ENCODE measurements at places on chromosomes 4 and X.
A peak's percentile ranks its signal among the peaks of the same experiment; 100 is the strongest.

DNA sequence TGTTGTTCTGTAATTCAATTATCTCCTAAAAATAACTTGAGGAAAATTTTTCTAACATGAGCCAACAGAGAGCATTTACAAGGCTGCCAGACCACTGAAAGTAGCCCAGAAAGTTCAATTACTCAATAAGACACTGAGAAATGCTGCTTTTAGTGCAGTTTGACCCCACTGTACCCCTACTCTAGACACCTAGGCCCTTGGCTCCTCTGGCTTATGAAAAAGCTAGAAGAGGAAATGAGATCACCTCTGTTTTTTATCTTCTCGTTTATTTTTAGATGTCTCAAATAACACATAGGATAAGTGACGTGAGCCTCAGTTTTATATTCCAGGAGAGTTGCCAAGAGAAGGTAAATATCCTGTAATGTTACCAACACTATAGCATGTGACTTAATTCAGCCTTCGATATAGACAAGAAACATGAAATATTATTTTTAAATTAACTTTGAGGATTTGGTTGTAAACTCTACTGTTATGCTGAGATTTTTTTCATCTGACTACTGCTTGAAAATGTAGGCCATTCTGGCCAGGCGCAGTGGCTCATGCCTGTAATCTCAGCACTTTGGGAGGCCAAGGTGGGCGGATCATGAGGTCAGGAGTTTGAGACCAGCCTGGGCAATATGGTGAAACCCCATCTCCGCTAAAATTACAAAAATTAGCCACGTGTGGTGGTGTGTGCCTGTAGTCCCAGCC lies 24.4 kb downstream of the TNIP3 start:
- DNase-seq = no peak

DNA sequence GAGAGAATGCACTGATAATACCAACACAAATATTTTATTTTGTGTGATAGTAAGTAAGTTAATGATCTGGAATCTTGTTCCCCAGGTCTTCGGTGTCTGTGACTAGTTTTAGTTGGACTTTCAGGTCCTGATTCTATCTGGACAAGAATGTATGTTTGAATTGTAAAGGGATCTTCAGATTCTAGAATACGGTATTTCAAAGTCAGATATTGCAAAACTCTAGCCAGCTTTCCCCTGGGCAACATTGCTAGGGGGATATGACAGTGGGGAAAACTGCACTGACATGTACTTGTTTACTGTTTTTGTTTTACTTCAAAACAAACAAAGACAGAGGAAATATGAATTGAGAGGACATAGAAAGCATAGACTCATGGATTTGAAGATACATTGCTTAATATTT lies 489.0 kb downstream of the FAM133A start:
- no peak for DNase-seq

DNA sequence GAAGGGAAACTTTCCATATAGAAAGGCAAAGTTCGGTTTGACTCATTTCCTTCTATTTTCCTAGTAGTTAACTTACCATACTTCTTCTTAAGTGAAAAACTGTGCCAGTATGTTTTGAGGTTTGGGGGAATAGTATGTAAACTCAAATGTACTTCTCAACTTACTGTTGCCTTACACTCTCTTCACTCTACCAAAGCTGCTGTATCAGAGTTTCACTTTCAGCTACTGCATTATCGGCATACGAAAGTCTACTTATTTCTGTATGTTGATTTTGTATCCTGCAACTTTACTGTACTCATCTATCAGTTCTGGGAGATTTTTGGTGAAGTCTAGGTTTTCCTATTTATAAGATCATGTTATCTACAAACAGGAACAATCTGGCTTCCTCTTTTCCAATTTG lies 932.7 kb downstream of the FAT4 start:
- DNase-seq = no peak

GRCh38 chrX:148588649-148589310 lies 88.4 kb downstream of the AFF2 start:
- no peak for DNase-seq

DNA sequence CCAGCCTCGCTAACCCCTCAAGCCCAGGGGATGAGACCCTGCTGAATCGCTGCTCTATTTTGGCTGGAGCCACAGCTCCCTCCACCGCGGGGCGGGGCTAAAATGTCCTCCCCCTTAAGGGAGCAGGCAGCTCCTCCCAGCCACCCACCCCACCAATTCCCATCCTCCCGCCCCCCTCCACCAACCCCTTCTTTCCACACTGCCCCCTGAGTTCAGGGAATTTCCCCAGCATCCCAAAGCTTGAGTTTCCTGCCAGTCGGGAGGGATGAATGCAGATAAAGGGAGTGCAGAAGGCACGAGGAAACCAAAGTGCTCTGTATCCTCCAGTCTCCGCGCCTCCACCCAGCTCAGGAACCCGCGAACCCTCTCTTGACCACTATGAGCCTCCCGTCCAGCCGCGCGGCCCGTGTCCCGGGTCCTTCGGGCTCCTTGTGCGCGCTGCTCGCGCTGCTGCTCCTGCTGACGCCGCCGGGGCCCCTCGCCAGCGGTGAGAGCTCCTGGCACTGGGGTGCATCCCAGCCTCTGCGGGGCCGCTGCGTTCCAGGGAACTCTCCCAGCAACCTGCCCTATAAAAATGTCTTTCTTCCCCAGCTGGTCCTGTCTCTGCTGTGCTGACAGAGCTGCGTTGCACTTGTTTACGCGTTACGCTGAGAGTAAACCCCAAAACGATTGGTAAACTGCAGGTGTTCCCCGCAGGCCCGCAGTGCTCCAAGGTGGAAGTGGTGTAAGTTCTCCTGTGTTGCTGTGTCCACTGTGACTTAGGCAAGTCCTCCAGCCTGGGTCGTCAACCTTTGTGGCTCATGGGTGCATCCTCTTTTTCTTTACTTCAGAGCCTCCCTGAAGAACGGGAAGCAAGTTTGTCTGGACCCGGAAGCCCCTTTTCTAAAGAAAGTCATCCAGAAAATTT lies at the start of gene CXCL6:
Gene CXCL6, plus strand, starts transcription at position 306 of the 907 bp plus-strand sequence. Its CDS starts 73 bp downstream, at position 379.
- DNase-seq = no peak

DNA sequence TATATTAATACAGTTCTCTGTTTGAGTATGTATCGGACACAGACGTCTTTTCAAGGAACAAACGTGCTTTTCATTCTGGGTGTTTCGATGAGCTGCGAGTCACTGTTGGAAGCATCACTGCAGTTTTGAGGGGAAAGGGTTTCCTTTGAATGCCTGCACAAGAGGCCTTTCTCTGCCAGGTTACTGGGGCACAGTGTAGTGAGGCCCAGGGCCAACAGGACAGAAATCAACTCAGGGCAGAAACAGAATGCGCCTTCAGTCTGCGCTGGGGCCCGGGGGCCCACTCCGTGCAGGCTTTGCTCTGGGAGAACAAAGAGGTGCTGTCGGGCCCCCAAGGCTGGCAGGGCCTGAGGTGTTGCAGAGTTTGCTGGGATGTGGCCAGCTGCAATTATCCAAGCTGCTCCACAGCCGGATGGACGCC lies 2.3 kb upstream of the PPP2R3B start:
- DNase-seq = no peak

- DNase-seq = no peak
Measured at GRCh38 chr4:111788099-111788498, 357.2 kb upstream of the FAM241A start.

GRCh38 chrX:23494741-23495140 lies 160.1 kb downstream of the PTCHD1 start:
- no peak for DNase-seq

DNA sequence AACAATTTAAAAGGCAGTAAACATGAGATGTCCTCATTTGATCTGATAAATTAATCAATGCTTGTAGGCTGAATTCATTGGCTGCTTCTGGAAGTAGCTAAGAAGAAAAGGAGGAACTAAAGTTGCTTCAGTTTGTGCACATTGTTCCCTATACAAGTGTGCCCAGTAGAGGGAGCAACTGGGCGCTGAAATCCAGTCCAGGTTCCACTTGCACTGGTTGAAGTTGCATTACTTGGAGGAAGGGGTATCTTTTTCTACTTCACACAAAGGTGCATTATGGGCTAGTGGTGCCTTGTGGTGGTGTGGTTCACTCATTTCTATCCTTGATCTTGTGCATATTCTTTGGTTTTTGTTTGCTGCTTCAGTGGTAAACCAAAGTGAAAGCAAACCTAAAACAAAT lies 67.9 kb upstream of the SOX3 start:
- no peak for DNase-seq

DNA sequence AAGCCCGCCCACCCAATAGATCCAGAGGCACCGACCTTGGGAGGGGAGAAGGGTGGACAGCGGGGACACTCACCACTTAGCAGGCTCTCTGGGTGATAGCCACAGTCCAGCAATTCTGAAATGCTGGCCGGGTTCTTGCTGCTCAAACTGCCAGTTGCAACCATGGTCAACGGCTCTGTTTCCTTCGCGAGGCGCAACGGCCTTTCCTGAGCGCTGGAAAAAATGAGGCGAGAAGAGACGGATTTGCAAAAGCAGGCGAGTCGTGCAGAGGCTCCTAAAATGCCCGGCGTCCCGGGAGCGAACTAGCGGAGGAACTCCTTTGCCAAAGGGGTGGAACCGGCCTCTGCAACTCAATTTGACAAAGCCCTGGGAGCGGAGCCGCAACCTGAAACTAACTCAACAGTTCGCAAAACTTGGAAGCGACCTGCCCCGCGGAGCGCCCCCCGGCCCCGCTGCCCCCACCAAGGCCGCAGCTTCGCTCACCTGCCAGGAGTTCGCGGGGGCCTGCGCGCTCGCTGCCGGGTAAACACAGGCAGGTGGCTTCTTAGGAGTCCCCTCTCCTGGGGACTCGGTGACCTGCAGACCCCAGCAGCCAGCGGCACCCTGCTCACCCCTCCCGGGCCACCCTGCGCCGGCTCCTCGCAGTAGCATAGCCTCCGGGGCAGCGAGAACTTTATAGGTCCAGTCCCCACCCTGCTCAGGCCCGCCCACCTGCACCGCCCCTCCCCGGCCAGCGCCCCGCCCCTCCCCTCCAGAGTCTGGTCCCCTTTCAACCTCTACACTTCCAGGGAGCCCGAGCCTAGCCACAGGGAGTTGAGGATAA lies at the start of gene DDIT4L:
Gene DDIT4L, minus strand, starts transcription at position 649 of the 823 bp plus-strand sequence. Its CDS starts 485 bp downstream, at position 164.
- DNase-seq = no peak

- DNase-seq = no peak
Measured at GRCh38 chr4:180635281-180635680, 1607.9 kb upstream of the TENM3 start.

- DNase-seq = no peak
Measured at GRCh38 chr4:87081826-87082225, 138.6 kb downstream of the KLHL8 start.

- no peak for DNase-seq
Measured at GRCh38 chrX:65610481-65610880, 57.0 kb upstream of the MSN start.

- no peak for DNase-seq
Measured at GRCh38 chr4:136156947-136157346, 1375.3 kb downstream of the PCDH18 start.

DNA sequence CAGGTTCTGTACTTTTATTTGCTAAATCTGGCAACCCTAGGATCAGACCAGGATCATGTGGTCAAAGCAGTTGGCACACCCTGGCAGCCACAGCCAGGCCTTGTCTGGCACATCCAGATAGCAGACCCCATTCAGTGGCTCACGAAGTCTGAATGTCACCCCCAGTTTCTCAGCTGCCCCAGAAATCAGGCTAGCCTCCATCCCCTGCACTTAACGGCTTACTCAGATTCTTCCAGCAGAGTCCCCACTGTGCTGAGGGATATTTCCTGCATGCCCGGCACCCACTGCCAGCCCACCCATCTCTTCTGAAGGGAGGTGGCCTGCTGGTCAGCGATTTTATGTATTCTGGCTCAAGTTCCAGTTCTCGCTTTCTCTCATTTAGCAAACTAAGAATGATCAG lies 4.7 kb upstream of the AWAT2 start:
- no peak for DNase-seq

DNA sequence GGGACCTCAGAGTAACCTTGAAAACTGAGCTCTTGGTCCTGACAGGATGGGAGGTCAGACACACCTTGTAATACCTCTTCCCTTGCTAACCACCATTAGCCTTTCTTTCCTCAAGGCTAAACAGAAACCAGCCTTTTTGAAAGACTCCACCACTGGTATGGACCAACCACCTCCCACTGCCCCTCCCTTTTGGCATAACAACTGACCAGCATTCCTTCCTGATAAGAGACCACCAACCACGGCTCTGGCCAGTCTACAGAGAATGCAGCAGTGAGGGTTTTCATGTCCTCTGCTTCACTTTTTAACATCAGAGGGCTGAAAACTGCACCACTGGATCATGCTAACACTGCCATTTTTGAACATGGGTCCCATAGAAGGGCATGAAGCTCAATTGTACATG lies 100.2 kb upstream of the MID1IP1 start:
- no peak for DNase-seq

- no peak for DNase-seq
Measured at GRCh38 chr4:31183256-31183655, 463.1 kb downstream of the PCDH7 start.

DNA sequence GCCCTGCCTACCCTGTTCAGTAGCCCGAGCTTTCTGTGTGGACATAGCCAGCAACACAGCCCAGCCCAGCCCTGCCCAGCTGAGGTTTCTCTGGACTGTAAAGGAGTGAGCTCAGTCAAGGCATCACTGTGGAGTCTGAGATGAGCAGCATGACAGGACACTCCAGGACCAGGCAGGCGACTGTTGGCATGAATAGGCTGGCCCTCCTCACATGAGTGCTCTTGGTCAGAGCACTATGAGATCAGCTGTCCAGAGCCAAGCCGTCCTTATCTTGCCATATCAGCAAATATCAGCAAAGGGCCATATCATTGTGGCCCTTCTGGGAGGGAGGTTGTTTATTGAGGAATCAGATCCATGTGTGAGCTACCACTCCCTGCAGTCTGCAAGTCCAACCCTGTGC lies 30.9 kb downstream of the REELD1 start:
- DNase-seq = no peak

GRCh38 chrX:38192007-38192810 lies 28.5 kb downstream of the SRPX start:
- DNase-seq = no peak

GRCh38 chr4:1309261-1310010 lies 19.7 kb downstream of the MAEA start:
- peak; percentile 80 for DNase-seq

GRCh38 chr4:124097447-124097846 lies 615.1 kb downstream of the ANKRD50 start:
- no peak for DNase-seq

GRCh38 chrX:109843963-109844751 lies 111.1 kb upstream of the ACSL4 start:
- no peak for DNase-seq

GRCh38 chr4:46933686-46934085 lies 24.6 kb upstream of the COX7B2 start:
- no peak for DNase-seq

- DNase-seq = no peak
Measured at GRCh38 chrX:45952030-45952429, 593.2 kb downstream of the ZNF674 start.

DNA sequence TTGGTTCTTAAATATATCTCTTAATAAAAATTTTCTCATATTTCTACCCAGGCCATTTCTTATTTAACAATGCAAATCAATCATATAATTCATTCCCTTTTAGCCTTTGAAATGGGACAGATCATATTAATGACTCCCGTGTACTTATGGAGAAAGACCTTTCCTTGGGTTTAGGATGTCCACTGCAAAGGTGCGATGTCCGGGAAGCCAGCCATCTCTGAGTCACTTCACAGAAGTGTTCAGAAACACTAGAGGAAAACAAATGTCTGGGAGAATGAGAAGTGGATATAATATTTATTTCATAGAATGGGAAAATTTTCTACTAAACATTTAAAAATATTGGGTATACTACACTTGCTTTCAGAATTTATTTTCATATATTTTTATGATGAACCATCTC lies 15.3 kb downstream of the INTU start:
- DNase-seq = no peak

- no peak for DNase-seq
Measured at GRCh38 chr4:8409264-8410065, 31.1 kb downstream of the ACOX3 start.
